Activated CD8-positive, alpha-beta T cell treated with anti-CD3 and anti-CD28 coated beads, Interleukin-2, amount 10 ng/mL, durations not matched to agents 7 days and 5 days (primary cell): ENCODE measurements at places on chromosomes 2 and 18.

- no peak overlapping the region for H3K27ac ChIP-seq
- no peak overlapping the region for H3K4me3 ChIP-seq
- DNase-seq = no peak
- H3K27me3 ChIP-seq = no peaks in the 10 kb centered on the region
Measured at GRCh38 chr18:57728941-57729511, 74.1 kb downstream of the ATP8B1 start.

GRCh38 chr2:157182204-157182709 is 75.2 kb upstream of the GALNT5 start:
- H3K4me3 ChIP-seq = no peak overlapping the region
- H3K4me1 ChIP-seq = peaks cover 7% of the 10 kb centered on the region
- no peaks in the 10 kb centered on the region for H3K27me3 ChIP-seq
- H3K36me3 ChIP-seq = no peaks in the 10 kb centered on the region

- no peaks in the 10 kb centered on the region for H3K4me1 ChIP-seq
- H3K4me3 ChIP-seq = no peak overlapping the region
- H3K27me3 ChIP-seq = no peaks in the 10 kb centered on the region
- no peak overlapping the region for H3K27ac ChIP-seq
- no peaks in the 10 kb centered on the region for H3K36me3 ChIP-seq
- no peak for DNase-seq
Measured at GRCh38 chr2:96233880-96234316, 25.3 kb upstream of the STARD7 start.

DNA sequence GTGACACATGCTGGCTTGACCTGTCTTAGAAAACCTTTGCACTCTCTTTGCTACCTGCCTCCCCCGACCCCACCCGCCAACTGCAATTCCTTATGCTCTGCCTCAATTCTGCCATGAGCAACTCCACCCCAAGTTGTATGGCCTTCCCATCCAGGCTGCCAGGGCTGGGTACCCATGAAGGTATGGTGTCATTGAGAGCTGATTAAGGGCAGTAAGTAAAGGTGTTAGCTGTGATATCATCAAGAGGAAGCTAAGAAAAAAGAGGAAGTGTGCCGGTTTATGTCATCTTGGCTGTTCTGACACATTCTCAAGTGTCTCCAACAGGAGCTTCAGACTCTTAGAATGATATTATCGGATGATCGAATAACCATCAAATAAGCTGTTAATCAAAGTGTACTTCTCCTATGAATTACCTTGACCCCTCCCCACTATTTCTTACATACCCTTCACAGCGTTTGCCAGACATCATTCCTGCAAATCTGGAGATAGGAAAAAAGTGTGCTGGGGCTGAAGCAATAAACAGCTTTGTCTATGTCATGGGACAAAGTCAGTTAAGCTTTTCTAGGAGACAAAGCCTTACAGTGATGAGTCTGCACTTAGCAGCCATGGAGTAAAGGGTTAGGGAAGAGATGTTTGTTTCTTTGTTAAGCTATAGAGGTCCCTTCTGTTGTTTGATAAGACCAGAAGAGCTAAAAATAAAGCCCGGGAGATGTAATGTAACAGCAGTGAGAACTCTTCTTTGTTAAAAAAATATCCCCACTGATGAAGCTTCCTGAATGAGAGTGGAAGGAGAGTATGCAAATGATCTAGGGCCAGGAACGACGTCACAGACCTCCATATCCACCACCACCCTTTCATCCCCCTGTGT is 40.4 kb upstream of the SMAD2 start:
- peaks cover 5% of the 10 kb centered on the region for H3K4me1 ChIP-seq
- H3K27me3 ChIP-seq = peaks cover 20% of the 10 kb centered on the region
- no peaks in the 10 kb centered on the region for H3K36me3 ChIP-seq
- no peak overlapping the region for H3K27ac ChIP-seq

DNA sequence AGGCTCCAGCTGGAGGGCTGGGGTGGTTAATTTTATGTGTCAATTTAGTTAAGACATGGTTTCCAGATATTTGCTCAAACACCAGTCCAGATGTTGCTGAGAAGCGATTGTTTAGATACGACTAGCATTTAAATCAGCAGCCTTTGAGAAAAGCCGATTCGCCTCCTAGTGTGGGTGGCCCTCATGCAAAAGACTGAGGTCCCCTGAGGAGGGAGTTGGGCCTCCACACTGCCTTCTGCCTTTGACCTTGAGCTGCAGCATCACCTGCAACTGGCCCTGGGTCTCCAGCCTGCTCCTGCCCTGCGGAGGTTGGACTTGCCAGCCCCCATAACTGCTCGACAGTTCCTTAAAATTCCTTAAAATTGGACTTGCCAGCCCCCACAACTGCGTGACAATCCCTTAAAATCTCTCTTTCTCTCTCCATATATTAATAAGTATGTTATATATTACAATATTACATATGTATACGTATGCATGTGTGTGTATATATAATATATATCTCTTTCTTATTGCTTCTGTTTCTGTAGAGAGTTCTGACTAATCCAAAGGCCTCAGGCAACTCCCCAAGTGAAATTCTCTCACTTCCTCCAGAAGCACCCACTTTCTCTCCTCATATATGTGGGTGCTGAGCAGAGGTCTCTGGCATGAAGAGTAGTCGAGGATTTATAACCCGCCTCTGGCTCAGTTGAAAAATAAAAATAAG is 14.4 kb downstream of the FBLN7 start:
- H3K27me3 ChIP-seq = peaks cover 4% of the 10 kb centered on the region
- H3K36me3 ChIP-seq = no peaks in the 10 kb centered on the region
- peaks cover 31% of the 10 kb centered on the region for H3K4me1 ChIP-seq
- H3K4me3 ChIP-seq = no peak overlapping the region

- no peaks in the 10 kb centered on the region for H3K36me3 ChIP-seq
- no peak overlapping the region for H3K4me3 ChIP-seq
- DNase-seq = no peak
Measured at GRCh38 chr18:59744271-59744721, 47.1 kb upstream of the CCBE1 start.

GRCh38 chr2:229297247-229297646 is 26.2 kb upstream of the PID1 start:
- no peak overlapping the region for H3K27ac ChIP-seq
- no peak for DNase-seq
- H3K27me3 ChIP-seq = no peaks in the 10 kb centered on the region
- no peak overlapping the region for H3K4me3 ChIP-seq
